ENCODE measurements at places on chromosomes 5 and 9.

- DNase-seq, result no peak
Measured at GRCh38 chr9:115109486-115109885, 8.5 kb downstream of the TNC start.

GRCh38 chr9:104506565-104506964 is 2.5 kb downstream of the OR13F1 start:
- no peak for DNase-seq

DNA sequence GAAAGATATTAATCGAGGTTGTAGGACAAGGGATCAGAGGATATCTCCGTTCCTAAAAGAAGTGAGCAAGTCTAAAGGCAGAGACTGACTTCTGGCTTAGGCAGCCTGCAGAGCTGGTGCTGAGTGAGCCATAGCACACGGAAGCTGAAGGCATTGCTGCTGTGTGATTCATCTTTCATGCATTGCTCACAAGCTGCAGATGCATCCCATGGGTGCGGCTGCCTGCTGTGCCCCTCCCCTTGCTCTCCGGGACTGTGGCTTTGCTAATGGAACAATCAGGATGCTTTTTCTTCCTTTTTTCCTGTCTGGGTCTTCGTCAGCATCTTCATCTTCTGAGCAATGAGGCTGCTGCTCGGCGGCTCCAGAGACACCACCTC is 341.4 kb downstream of the DIRAS2 start:
- peak; percentile 36 for DNase-seq

DNA sequence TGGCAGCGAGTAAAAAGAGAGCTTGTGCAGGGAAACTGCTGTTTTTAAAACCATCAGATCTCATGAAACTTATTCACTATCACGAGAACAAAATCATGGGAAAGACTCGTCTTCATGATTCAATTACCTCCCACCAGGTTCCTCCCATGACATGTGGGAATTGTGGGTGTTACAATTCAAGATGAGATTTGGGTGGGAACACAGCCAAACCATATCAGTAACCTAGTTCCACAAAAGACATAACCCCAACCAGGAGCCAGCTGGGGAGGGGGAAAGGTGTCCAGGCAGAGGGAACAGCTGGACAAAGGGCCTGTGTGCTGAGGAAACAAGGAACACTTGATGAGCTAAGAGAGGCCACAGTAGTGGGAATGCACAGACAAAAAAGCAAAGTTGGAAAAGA is 71.1 kb downstream of the BASP1 start:
- no peak for DNase-seq

DNA sequence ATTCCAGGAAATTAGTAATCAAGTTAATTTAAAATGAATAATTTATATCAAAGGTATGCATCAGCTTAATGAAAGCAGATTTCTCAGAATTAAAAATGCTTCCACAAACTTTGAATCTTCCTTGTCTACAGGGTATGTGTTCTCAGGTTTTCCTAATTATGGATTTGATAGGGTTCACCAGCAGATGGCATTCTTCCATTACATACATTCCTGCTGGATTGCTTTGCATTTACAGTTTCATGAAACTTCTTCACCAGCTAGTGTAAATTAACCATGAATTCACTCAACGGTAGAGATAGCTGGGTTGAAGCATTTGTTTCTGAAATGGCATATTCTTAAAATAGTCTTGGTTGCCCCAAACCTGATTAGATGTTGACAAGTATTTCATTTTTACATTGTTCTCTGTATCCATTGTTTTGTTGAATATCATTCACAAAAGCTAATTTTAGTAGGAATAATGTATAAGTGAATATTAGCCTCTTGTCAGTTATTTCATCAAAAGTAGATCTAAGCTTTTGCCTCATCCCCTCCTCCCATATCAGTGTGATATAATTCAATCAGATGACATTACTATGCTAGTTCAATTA is 68.7 kb upstream of the WDR41 start:
- DNase-seq, result peak; percentile 60

- peak; percentile 69 for DNase-seq
Measured at GRCh38 chr9:108272349-108272899, 583.4 kb downstream of the ACTL7B start.

DNA sequence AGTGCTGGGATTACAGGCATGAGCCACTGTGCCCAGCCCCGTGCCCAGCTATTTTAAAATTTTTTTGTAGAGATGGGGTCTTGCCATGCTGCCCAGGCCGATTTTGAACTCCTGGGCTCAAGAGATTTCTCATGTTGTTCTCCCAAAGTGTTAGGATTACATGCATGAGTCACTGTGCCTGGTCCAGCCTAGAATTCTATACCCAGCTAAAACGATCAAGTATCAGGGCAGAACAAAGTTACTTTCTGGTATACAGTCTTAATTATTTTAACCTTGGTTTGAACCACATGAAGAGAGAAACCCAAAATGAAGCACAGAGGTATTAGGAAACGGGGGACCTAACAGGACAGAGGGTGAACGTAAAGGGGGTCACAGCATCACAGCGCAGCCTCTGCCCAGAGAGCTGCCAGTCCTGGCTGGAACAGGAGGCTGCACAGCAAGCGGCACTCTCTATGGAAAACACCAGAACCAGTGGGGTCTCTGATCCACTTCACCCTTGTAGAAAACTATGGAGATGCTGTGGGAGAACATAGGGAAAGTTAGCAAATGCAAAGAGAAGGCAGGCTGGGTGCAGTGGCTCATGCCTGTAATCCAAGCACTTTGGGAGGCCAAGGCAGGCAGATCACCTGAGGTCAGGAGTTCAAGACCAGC is 10.2 kb downstream of the SQSTM1 start:
- no peak for DNase-seq

DNA sequence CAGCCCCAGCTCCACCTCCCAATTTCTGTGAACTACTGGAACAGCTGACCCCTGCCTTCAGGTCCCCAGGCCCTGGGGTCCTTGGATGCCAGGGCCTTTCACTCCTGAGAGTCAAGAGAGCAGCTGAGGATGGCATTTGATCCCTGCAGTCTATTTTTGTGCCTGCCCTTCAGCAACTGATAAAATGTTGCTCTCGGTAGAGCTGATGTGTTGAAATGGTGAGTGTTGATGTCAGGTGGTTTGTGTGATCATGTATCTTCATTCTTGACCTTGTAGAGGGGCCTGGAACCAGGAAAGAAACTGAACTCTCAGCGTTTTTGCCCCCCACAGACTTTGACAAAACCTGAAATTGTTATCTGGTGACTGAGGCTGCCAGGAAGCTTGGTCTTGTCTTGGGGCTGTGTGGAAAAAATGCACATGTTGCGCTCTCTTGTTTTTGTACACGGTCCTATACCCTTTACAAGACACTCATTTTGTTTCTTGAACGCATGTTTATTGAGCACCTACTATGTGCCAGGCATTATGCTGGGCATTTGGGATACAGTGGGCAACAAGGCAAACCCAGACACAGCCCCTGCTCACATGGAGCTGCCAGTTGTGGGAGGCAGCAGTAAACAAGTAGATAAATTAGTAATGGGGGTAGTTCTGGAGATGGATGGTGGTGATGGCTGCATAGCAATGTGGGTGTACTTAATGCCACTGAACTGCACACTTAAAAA is 78.3 kb downstream of the PPARGC1B start:
- no peak for DNase-seq

- DNase-seq, result no peak
Measured at GRCh38 chr9:21624675-21625644, 142.8 kb upstream of the IFNE start.

DNA sequence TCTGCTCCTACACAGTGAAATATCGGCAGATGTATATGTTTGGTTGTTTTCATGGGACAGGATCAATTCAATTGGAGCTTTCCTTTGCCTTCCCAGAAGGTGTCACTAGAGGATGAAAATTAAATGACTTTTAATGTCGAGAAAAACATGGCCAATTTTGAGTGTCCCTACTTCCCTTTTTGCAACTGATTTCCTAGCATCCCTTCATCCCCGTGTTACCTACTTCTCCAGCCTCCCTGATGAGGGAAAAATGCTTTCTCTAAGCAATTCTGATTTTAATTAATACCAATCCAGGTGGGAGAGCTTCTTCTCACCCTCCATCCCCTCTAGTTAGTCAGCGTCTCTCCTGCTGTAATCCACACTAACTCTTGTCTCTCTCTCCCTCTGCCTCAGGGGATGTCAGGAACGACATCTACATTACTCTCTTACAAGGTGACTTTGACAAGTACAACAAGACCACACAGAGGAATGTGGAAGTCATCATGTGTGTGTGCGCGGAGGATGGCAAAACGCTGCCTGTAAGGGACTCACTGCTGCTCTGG is 64.9 kb downstream of the DOCK2 start:
- peak; percentile 28 for DNase-seq

GRCh38 chr5:95600557-95600956 is 19.3 kb upstream of the GPR150 start:
- DNase-seq, result no peak

DNA sequence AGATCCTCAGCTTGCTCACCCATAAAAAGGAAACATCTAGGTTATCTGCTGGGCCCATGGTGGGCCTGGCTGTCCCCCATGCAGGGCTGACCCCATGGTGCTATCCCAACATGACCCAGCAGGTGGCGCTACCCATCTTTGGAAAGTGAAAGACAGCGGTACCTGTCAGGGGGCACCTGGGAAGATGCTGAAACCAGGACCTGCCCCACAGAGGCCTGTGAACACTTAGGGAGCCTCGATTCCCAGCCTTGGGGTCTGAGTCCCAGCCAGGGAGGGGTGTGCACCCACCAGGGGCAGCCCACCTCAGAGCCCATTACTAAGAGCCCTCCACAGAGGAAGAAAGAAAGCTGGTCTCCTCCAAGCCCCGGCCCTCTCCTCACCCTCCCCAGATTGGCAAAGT is 46.6 kb upstream of the IPPK start:
- DNase-seq, result peak; percentile 44

- no peak for DNase-seq
Measured at GRCh38 chr5:139104577-139105276, 93.4 kb downstream of the SIL1 start.

GRCh38 chr9:1759009-1759408 is 256.1 kb upstream of the SMARCA2 start:
- no peak for DNase-seq

GRCh38 chr5:36052538-36052937 is 14.1 kb downstream of the UGT3A2 start:
- no peak for DNase-seq

- DNase-seq, result peak; percentile 18
Measured at GRCh38 chr5:158198636-158199035, 339.7 kb upstream of the CLINT1 start.

- DNase-seq, result peak; percentile 79
Measured at GRCh38 chr5:32506201-32506661, 61.7 kb upstream of the ZFR start.

- peak; percentile 58 for DNase-seq
Measured at GRCh38 chr9:110255463-110256379, 586 bp downstream of the TXN start.

GRCh38 chr9:5518171-5518936 is 8.0 kb downstream of the PDCD1LG2 start:
- no peak for DNase-seq

DNA sequence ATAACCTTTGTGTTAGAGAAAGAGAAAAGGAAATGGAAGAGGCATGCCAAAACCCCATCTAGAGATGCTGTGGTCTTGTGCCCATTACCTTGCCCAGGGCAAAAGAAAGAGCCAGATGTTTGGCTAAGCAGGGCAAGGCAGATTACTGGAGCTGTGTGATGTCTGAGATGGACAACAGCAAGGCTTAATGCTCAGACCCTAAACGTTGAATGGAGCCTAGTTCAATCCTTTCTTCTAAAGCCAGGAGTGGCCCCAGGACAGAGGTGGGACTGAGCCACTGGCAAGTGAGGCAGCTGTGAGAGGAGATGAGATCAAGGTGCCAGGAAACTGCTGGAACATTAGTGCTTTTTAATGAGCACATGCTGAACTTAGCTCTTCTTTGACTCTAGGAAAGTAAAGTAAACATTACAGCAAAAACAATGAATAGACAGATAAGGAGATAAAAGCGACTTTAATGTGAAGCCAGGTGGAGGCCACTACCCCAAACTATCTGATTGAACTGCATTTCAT is 143.0 kb upstream of the EGFLAM start:
- DNase-seq, result no peak

DNA sequence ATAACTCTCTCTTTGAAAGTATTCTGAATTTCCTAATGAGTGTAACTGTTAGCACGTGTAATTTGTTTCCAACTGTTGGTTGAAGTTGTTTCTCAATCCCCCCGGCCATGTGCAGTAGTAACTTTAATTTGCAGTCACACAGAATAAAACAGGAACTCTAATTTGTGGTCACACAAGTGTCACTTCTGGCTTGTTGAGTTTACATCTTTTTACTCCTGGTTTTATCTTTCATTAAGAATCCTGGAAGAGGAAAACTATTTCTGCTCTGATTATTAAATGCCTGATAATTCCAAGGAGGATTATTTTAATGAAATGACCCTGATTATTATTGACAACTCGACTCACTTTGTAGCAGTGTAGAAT is 1.2 kb downstream of the SCAMP1 start:
- peak; percentile 29 for DNase-seq

GRCh38 chr5:23208959-23209431 is 298.4 kb upstream of the PRDM9 start:
- DNase-seq, result no peak

- DNase-seq, result no peak
Measured at GRCh38 chr5:61273279-61273975, 58.6 kb upstream of the ZSWIM6 start.

DNA sequence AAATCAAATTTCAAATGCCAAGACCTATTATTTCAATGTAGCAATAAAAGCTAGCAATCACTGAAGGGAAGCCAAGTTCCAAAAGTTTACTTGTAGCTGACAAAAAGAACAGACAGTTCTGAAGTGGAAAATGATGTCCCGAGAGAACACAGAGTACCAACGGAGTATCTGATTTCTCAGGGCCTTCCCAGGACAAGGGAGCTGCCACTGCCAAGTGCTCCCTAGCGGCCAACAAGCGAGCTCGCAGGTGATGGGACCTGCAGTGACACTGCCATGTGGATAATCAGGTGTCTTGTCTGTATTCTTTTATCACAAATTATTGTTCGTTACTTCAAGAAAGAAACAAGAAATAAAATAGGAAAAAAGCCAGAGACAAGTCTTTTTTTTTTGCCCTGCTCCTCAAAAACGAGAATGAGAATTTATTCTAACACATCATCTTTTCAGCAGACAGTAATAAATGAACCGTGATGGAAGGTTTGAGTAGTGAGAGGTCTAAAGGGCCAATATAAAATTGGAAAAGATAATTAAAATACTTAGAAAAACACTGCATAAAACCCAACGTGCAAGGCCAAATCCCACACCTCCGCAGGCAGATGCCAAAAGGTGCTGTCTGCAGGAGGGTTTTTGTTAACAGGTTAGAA is 159.4 kb downstream of the MYO10 start:
- no peak for DNase-seq

- DNase-seq, result peak; percentile 71
Measured at GRCh38 chr9:13952906-13953305, 361.0 kb downstream of the NFIB start.

- DNase-seq, result no peak
Measured at GRCh38 chr9:80890124-80890523, 799.2 kb downstream of the TLE1 start.

- peak; percentile 85 for DNase-seq
Measured at GRCh38 chr9:126956917-126957686, 42.5 kb downstream of the RALGPS1 start.

- no peak for DNase-seq
Measured at GRCh38 chr5:173201636-173202265, 33.3 kb downstream of the NKX2-5 start.

GRCh38 chr9:119160551-119160950 is 208.7 kb downstream of the BRINP1 start:
- DNase-seq, result no peak
